ENCODE measurements at places on chromosomes 2 and 18. TPM values are rescaled to one million over a fixed set of nuclear protein-coding genes. Genes with fewer than 3 reads are reported as not detected.

AFF3 gene
- total RNA-seq = 0.14 TPM

ZBTB7C gene
- total RNA-seq = 2.6 TPM

TMEM178A gene
- 0.56 TPM for total RNA-seq

SULT1C4 gene
- total RNA-seq = not detected

ASTL gene
- total RNA-seq = not detected

SCYGR8 gene
- not detected for total RNA-seq

RPRM gene
- not detected for total RNA-seq

FAP gene
- 3.2 TPM for total RNA-seq

LPIN1 gene
- 23.1 TPM for total RNA-seq

SCN7A gene
- not detected for total RNA-seq

MFSD2B gene
- 0.14 TPM for total RNA-seq

MATN3 gene
- total RNA-seq = 1.2 TPM

CNTNAP5 gene
- total RNA-seq = not detected

CFAP221 gene
- not detected for total RNA-seq

SERPINB11 gene
- total RNA-seq = 0.35 TPM

SLC30A3 gene
- not detected for total RNA-seq

IL1RL1 gene
- 0.56 TPM for total RNA-seq

DCAF17 gene
- total RNA-seq = 8.2 TPM
